Naive thymus-derived CD8-positive, alpha-beta T cell (primary cell): ENCODE measurements at places on chromosomes 3 and 15.

DNA sequence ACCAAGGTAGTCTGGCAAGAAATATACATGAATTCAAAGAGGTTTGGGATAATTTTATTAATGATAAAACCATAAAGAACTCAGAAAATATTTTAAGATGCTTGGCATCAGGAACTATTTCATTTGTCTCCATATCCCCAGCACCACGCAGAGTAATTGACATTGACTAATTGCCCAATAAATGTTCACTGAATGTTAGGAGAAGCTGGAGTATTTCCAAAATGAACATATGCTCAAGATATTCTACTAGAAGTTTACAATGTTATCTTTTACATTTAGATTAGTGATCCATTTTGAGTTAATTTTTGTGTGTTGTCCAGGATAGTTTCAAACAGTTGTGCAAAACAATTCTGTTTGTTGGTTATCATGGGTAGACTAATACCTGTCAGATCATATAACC is 298.8 kb upstream of the CTDSPL start:
- H3K27ac ChIP-seq: no peak overlapping the region
- no peak for DNase-seq
- H3K4me1 ChIP-seq: no peaks in the 10 kb centered on the region
- H3K4me3 ChIP-seq: no peak overlapping the region
- H3K36me3 ChIP-seq: peaks cover 12% of the 10 kb centered on the region
- H3K27me3 ChIP-seq: no peaks in the 10 kb centered on the region

DNA sequence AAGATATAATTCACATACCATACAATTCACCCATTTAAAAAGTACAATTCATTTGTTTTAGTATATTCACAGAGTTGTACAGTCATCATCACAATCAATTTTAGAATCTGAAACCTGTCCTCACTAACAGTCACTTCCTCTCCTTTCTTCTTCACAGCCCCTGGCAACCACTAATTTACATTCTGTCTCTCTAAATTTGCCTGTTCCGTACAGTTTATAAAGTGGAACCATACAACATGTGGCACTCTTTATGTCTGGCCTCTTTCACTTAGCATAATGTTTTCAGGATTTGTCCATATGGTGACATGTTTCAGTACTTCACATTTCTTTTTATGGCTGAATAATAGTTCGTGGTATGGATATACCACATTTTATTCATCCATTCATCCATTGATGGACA is 22.7 kb downstream of the ERICH6 start:
- no peak overlapping the region for H3K27ac ChIP-seq
- no peak for DNase-seq
- no peak overlapping the region for H3K4me3 ChIP-seq

DNA sequence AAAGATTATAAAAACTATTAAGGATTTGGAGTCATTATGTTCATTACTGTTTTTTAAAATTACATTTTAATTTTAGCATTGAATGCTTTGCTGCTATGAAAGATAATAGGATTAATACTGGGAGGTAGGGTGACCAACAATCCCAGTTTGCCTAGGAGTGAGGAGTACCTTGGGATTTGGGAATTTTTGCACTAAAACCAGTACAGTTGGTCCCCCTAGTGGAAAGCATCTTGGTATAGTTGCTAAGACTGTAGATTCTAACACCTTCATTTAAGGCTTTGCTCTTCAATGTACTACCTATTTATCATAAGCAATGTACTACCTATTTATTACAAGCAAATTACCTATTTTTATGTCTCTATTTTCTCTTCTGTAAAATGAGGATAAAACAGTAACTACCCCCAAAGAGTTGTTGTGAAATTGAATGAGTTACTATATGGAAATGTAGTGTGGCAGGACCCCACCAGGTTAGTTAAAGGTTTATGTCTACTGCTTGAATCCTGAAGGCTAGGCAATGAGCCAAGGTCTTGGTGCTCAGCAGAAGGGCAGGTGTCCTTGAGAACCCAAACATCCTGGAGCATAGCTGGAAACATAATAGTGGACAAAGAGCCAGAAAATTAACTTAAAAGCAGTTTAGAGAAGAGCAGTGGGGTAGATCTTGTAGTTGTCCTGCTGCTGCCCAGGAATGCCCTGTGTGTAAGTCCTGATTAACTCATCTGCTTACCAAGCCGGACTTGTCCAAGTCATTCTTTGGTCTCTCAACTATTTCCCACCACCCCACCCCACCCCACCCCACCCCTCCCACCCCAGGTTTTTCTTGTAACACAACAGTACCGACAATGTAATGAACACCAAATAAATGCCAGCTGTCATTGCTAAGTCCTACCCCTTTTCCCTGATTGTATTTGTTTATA is 49.2 kb upstream of the NMD3 start:
- peaks cover 3% of the 10 kb centered on the region for H3K27me3 ChIP-seq
- no peaks in the 10 kb centered on the region for H3K4me1 ChIP-seq
- H3K36me3 ChIP-seq: no peaks in the 10 kb centered on the region
- H3K4me3 ChIP-seq: no peak overlapping the region
- no peak for DNase-seq

DNA sequence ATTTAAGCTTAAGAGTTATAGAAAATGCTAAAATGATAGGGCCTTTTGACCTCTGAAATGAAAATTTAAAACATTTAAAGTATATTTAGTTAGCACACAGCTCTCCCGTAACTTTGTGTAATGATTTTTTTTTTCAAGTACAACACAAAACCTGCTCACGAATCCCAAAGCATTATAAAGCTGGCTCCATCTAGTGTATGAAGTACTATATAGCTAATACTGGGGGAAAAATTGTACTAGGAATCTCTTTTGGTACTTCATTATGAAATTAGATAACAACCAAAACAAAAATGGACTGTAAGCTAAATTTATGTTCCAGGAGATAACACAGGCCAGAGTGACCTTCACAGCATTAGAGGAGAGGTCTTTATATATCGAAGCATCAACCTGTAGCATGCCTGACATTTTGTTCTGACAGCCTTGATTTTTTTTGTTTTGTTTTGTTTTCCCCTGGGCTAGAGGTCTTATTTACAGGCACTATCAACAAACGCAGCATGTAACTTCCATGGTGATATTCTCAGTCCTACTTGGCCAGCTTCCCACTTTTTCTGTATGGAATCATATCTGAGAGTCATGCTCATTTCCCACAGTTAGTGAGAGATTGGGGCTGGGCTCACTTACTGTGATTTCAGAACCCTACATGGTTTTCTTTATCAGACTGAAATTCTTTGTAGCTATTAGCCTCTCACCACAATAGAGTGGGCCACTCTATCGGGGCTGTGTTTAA is 116.3 kb downstream of the MITF start:
- peaks cover 5% of the 10 kb centered on the region for H3K27me3 ChIP-seq
- no peaks in the 10 kb centered on the region for H3K36me3 ChIP-seq
- no peak overlapping the region for H3K4me3 ChIP-seq

- peaks cover 2% of the 10 kb centered on the region for H3K36me3 ChIP-seq
- H3K4me3 ChIP-seq: peak overlapping the region; percentile 57
- no peak for DNase-seq
- H3K27ac ChIP-seq: peak overlapping the region; percentile 86
- H3K4me1 ChIP-seq: peaks cover 82% of the 10 kb centered on the region
- no peaks in the 10 kb centered on the region for H3K27me3 ChIP-seq
Measured at GRCh38 chr15:40054605-40054854, 15.5 kb upstream of the SRP14 start.

GRCh38 chr15:30924353-30924752 is 20.6 kb downstream of the FAN1 start:
- H3K4me3 ChIP-seq: no peak overlapping the region
- H3K36me3 ChIP-seq: peaks cover 90% of the 10 kb centered on the region
- no peaks in the 10 kb centered on the region for H3K4me1 ChIP-seq

GRCh38 chr15:72175186-72176044 is 22.2 kb downstream of the GRAMD2A start:
- no peak for DNase-seq
- no peaks in the 10 kb centered on the region for H3K4me1 ChIP-seq

DNA sequence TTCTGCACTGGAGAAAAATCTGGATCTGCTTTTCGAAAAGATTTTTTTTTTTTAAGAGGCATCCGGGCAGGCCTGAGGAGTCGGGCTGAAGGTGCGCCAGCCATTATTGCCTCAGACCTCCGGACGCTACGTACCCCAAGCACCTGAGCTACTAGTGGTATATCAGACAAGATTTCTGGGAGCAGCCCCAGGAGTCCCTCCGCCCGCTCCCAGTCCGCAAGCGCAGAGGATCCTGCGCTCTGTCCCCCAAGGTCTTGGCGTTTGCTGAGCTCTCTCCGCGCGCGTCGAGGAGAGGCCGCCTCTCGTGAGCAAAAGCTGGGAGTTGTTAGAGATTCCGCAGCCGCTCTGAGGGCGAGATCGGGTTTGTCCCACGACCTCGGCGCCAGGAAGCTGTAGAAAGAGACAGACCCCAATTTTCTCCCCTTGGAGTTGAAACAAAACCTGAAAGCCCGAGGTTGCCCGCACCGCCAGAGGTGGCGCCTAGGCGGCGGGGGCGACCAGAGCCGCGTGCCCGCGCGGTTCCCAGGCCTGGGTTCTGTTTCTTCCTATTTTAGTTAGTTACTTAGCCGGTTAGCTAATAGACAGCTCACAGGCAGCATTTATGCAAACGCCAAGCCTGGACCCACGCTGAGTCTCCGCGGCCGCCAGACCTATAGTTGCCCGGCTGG is 72.5 kb upstream of the POLG start:
- H3K4me1 ChIP-seq: peaks cover 48% of the 10 kb centered on the region
- no peak for DNase-seq
- peak overlapping the region; percentile 73 for H3K4me3 ChIP-seq
- peaks cover 94% of the 10 kb centered on the region for H3K27me3 ChIP-seq

- no peaks in the 10 kb centered on the region for H3K27me3 ChIP-seq
- no peaks in the 10 kb centered on the region for H3K4me1 ChIP-seq
- no peak for DNase-seq
- no peak overlapping the region for H3K4me3 ChIP-seq
- H3K36me3 ChIP-seq: peaks cover 33% of the 10 kb centered on the region
Measured at GRCh38 chr3:114033721-114034120, 22.6 kb downstream of the CCDC191 start.

DNA sequence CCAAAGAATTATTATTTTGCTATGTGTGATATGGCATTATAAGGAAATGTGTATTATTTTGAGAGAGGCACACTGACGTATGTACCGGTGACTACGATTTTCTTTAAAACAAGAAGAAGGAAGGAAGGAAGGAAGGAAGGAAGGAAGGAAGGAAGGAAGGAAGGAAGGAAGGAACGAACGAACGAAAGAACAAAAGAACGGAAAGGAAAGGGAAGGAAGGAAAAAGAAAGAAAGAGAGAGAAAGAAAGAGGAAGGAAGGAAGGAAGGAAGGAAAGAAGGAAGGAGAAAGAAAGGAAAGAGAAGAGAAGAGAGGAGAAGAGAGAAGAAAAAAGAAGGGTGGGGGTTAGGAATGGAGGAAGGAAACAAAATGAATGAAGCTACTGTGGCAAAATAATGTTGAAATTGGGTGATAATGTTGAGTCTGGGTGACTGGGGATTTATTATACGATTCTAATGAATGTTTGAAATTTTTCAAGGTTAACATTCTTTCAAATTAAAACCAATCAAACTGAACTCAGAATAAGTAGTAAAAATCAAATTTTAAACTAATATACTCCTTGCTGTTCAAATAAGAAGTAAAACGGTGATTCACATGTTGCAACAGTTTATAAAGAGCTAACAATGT is 70.3 kb downstream of the PHC3 start:
- no peak for DNase-seq
- H3K27ac ChIP-seq: peak overlapping the region; percentile 78
- H3K27me3 ChIP-seq: no peaks in the 10 kb centered on the region
- peaks cover 10% of the 10 kb centered on the region for H3K36me3 ChIP-seq
- H3K4me3 ChIP-seq: no peak overlapping the region

DNA sequence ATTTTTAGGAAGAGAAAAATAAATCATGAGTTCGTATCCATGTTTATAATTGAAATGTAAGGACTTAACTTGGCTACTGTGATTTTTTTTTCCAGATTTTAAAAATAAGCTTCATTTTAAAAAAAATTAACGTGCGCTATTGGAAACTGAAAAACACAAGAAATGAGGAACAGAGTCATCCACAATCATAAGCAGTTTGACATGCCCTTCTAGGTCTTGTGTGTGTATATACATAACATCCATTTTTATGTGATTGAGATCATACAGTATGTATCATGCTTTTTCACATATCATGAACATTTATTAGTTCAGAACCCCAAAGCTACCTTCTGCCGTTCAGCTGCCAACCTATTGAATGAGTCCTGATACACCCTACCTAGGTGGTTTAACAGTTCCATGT is 22.7 kb downstream of the IREB2 start:
- peaks cover 64% of the 10 kb centered on the region for H3K4me1 ChIP-seq
- no peak for DNase-seq
- peak overlapping the region; percentile 79 for H3K27ac ChIP-seq
- peaks cover 15% of the 10 kb centered on the region for H3K36me3 ChIP-seq
- no peaks in the 10 kb centered on the region for H3K27me3 ChIP-seq
- no peak overlapping the region for H3K4me3 ChIP-seq

- no peak for DNase-seq
- H3K4me3 ChIP-seq: no peak overlapping the region
- no peak overlapping the region for H3K27ac ChIP-seq
- no peaks in the 10 kb centered on the region for H3K36me3 ChIP-seq
- H3K4me1 ChIP-seq: no peaks in the 10 kb centered on the region
Measured at GRCh38 chr3:187210091-187210490, 12.8 kb downstream of the RTP1 start.

DNA sequence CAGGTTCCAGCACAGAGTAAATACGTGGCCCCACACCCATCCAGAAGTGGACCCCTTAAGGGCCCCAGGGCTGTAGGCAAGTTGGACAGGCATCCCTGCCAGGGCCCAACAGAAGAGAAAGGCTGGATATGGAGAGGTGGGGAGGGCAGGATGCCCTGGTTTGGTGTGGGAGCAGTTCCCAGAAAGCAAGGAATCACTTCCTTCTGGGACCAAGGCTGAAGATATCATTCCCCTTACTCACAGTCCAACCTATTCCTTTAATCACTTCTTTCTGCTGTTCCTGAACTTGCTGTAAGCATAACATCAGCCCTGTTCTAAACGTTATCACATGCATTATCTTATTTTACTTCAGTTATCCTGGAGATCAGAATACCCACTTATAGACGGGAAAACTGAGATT is 6.1 kb upstream of the MESP2 start:
- no peak overlapping the region for H3K27ac ChIP-seq
- peaks cover 3% of the 10 kb centered on the region for H3K27me3 ChIP-seq
- no peaks in the 10 kb centered on the region for H3K36me3 ChIP-seq
- no peak overlapping the region for H3K4me3 ChIP-seq
- no peaks in the 10 kb centered on the region for H3K4me1 ChIP-seq

DNA sequence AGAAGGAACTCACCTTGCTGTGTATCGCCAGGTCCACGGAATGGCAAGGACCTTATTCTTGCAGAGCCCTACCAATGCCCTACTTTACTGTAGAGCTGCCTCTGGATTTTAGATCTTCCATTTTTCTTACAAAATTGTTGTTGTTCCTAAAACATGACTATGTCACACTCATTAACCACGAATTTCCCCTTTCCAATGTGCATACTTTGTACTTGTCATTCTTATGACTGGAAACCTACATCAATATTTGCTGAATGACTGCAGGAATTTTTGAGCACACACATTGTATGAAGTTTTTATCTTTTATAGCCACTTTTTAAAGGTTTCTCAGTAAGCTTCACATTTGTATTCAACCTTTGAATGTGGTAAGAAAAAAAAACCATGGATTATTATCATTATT is 35.9 kb upstream of the CMSS1 start:
- no peak overlapping the region for H3K27ac ChIP-seq
- H3K27me3 ChIP-seq: peaks cover 21% of the 10 kb centered on the region
- no peak for DNase-seq
- peaks cover 5% of the 10 kb centered on the region for H3K4me1 ChIP-seq
